ENCODE measurements at places on chromosomes 2 and 18.

DNA sequence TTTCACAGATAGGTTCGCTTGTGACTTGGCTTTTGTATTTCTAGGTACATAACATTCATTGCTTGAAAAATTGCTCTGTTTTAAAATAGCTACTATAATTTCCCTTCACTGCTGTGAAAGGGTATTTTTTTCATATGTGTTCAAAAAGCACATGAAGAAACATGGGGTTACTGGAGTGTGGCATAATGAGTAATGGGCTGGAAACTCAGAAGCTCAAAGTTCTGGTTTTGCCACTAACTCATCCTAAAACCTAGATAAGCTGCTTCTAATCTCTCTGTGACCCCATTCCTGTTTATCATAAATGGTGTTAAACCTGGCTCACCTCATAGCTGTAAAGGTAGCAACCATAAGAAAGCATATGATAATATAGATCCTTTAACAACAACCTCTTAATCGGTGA lies 319.3 kb downstream of the PTPRM start:
- no peak for DNase-seq

DNA sequence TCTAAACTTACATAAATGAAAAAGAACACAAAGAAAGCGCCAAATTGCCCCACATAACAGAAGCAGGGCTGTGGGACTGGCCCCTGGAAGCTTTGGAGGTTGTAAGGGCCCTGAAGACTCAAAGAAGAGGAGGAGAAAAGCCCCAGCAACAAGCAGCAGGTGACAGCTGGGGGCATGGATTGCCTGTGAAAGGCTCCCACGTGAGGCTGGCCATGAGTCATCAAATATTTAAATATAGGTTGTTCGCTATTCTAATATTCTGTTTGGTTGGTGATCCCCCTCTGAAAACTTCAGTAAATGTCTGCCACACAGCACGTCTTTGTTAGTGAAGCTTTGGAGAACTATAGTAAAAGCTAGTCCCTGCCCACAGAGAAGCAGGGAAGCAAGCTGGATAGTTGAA lies 132.4 kb downstream of the MREG start:
- no peak for DNase-seq

- DNase-seq = peak; percentile 74
Measured at GRCh38 chr2:11398750-11399437, 54.5 kb upstream of the ROCK2 start.

- DNase-seq = no peak
Measured at GRCh38 chr2:71927757-71928715, 219.6 kb downstream of the CYP26B1 start.

DNA sequence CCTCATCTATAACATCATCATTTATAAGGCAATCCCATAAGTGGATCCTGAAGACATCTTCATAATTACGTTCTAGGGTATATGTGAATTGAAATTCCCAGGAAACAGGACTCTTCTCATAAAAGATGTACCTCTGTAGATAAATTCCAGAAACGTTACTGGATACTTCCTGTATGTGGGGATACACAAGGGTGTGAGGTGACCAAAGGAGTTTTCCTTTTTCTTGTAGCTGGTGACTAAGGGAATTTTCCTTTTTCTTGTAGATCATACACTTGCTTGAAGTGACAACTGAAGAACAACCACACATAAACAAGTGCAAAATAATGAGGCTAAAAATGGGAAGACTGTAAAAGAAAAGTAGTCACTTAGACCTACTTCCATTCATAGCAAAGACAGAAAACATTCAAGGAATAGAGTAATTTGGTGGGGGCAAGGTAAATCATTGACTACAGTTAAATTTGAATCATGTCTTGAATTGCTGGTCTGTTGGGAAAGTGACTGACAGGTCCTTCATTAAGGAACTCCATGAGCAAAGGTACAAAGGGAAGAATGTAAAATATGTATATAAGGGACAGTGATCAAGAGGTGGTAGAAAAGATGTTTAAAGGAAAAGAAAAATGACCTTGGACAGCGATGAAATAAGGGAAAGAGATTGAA lies 53.2 kb upstream of the UBE2E3 start:
- no peak for DNase-seq

GRCh38 chr2:231168460-231169139 lies 29.8 kb upstream of the ARMC9 start:
- DNase-seq = no peak

DNA sequence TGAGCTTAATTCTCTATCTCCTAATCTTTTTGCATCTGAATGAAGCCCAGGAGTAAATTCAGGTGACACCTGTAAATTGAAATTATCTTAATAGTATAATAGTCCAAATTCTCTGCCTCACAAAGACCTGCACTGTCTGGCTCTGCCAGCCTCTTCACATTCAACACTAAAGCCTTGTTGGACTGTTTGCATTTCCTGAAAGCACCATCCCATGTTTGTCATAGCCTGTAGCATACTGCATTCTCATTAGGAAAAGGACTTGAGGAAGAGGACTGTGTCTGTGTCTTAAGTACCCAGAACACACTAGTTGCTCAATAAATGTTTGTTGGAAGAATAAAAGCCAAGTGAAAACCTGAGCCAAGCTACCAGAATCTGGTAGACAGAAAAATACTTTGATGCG lies 42.9 kb upstream of the GRHL1 start:
- DNase-seq = no peak

DNA sequence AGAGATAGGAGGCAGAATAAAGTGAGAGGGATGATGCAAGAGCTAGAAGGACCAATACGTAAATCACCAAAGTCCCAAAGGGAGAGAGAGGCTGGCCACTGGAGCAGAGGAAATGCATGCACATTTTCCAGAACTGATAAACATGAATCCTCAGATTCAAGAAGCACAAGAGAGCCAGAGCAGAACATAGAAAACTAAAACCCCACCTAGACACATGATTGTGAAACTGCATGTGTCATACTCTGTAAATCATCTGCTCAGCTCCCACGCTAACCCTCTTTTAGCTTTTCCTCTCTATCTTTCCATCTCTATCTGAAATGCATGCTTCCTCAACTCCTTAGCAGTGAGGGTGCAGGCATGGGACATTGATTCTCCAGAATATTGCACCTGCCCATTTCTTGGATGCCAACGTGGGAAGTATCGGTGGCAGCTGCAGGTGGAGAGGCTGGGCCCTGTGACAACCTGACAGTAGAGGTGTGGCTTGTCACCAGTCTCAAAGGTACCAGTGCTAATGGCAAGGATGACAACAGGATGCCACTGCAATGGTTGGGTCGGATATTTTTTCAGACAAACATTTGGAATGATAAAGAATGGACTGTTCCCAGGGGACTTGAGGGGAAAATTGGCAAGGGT lies 89.3 kb upstream of the OTOS start:
- DNase-seq = no peak

DNA sequence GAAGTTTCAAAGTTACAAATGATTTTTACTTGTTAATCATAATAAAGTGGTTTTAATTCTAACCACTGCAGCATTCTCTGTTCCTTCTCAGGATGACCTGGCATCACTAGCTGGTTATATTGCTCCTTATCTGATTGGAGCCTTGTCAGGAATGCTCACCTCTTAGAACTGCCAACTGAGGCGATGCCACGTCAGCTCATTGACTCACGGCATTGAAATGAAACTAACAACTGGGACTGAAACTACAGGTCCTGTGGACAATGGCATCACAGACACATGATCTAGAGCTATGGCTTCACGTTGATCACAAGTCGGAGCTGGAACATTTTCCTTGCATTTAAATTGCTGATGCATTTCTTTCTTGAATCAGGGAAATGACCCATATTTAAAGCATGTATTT lies 54.9 kb upstream of the MAP2 start:
- no peak for DNase-seq

DNA sequence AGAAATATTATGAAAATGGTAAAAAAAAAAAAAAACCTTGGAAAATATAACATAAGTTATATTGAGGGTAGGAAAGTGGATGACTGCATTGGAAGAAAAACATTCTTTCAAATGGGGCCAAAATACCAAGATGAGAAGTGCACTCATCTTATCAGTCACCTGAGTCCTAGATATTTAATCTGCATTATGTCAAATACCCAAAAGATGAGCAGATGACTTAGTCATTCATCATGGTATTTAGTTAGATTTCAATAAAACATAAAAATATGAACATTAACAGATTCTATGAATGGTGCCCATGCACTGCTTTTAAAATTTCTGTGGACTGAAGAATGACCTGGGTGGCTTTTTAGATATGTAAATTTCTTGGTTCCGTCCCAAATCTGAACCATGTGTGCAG lies 56.9 kb downstream of the HNMT start:
- DNase-seq = no peak

GRCh38 chr2:171520471-171520870 lies 1.8 kb upstream of the CYBRD1 start:
- no peak for DNase-seq

DNA sequence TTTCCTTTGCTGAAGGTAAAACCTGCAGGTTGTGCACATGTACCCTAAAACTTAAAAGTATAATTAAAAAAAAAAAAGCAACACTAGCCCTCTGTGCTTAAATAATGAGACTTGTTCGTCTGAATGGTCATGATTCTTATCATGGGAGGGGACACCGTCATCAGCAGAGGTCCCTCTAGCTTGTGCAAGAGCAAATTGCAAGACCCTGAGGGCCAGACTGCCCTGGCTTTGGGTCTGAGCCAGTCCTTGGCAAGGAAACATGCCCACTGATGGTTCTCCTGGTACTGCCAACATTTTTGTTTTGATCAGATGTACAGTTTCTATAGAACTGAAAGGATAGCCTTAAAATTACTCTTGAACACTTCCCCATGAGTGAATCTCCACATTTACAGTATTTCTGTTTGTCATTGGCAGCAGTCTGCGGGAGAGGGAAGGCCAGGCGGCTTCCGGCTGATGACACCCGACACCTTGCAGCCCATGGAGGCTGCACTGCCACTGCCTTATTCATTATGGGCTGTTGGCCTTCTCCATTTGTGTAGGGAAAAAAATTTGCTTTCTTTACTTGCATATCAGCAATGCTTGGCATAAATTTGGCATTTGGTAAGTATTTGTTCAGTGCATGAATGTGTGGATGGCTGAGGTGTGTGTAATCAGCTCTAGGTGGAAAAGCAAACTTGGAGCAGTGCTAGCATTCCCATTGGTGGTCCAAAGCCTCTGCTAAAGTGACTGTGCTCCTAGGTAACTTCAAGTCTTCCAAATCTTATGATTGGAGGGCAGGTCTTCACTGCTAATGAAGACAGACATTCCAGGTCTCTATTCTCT lies 161.6 kb upstream of the ALKAL2 start:
- no peak for DNase-seq

GRCh38 chr18:31942291-31942998 lies 483 bp downstream of the TRAPPC8 start:
- peak; percentile 40 for DNase-seq
